ENCODE measurements at places on chromosomes 2 and 18. TPM values are rescaled to one million over a fixed set of nuclear protein-coding genes. Genes with fewer than 3 reads are reported as not detected.

DNA sequence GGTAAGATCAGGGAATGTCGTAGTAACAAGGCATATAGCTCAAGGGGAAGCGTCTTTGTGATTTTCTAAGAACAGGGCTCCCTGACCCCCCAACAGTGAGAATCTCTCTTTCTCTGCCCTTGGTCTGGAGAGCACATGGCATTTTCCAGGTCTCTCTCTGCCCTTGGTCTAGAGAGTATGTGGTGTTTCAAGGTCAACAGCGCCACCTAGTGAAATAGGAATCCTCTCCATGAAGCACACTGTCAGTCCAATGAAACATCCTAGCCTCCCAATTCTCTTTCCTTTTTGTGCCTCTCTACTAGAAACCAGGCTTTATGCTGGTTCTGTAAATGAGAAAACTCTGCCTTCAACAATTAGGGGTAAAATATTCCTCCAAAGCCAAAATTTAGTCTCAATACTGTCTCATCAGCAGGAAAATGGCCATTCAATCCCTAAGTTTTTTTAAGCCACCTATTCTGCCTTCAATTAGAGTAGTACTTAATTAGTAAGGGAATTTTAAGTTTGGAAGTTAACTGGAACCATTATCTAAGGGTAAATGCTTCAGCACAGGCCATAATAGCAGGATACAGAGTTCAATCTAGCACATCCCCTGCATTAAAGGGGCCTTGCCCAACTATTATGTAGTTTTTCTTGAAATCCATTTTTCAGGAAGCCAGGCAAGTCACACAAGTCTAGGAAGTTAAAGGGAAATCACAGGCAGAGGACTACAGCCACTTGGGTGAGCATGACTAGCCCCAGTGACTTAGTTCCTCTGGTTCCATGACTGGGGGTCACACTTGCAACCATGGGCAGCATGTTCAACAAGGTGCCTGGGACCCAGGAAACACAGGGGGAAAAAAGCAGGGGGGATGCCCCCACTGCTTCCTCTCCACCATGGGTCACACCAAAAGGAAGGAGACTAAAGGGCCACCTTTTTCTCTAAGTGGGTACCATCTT lies 12.4 kb downstream of the DYM start:
- H3K27me3 ChIP-seq: no peaks in the 10 kb centered on the region
- no peak overlapping the region for H3K27ac ChIP-seq
- H3K4me1 ChIP-seq: peaks cover 2% of the 10 kb centered on the region
- DNase-seq: peak; percentile 46
- peaks cover 25% of the 10 kb centered on the region for H3K36me3 ChIP-seq

- H3K4me1 ChIP-seq: peaks cover 6% of the 10 kb centered on the region
- DNase-seq: no peak
- no peak overlapping the region for H3K4me3 ChIP-seq
- no peak overlapping the region for H3K27ac ChIP-seq
- peaks cover 5% of the 10 kb centered on the region for H3K27me3 ChIP-seq
These were observed 10.6 kb downstream of the DNAJB2 start for GRCh38 chr2:219289537-219290361.

DNA sequence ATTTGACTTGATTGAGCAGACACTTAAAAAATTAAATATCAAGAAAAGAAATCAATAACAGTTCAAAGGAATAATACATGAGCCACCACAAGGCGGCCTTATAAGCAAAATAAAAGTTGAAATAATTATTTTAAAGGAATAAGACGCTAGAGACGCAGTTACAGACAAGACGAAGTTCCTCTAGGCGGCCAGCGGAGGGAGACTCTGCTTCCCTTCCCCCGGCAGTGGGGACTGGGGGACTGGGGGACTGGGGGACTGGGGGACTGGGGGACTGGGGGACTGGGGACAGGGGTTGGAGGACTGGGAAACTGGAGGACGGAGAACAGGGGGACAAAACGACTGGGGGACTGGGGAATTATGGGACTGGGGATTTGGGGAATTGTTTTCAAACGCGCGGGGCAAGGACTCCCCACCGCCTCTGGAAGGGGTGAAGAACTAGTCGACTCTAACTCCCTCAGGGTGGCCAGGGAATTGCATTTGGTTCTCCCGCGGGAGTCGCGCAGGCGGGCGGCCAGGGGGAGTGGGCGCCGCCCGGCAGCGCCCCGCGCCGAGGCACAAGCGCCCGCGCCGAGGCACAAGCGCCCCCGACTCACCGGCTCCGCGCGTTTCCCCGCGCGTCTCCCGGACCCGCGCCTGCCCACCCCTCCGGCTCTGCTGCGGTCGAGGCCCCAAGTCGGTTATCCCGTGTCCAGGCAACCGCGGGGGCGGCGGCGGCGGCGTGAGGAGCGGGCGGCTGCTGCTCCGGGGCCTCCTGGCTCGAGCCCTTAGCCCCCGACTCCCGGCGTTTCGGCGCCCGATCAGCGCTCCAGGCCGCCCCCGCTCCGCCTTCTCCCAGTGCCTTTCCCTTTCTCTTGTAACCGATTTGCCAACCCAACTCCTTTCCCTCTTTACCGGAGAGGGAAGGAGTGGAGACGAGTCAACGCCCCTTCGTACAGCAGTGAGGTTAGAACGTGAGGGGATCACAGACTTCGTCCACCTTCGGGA lies at the start of gene CCDC178:
Gene CCDC178, minus strand, starts transcription at position 662 of the 984 bp plus-strand sequence. CDS start 28,633 bp downstream, outside the sequence.
- DNase-seq: no peak
- no peak within 1 kb of the TSS for H3K27ac ChIP-seq
- H3K4me3 ChIP-seq: no peak within 1 kb of the TSS
- no peaks in the 10 kb centered on the region for H3K36me3 ChIP-seq
- peaks cover 10% of the 10 kb centered on the region for H3K27me3 ChIP-seq

GRCh38 chr2:220935789-220936321 lies 636.2 kb downstream of the EPHA4 start:
- H3K27me3 ChIP-seq: no peaks in the 10 kb centered on the region
- peaks cover 13% of the 10 kb centered on the region for H3K4me1 ChIP-seq
- DNase-seq: no peak
- no peak overlapping the region for H3K27ac ChIP-seq
- no peaks in the 10 kb centered on the region for H3K36me3 ChIP-seq

GRCh38 chr2:8076448-8077342 lies 605.2 kb upstream of the ID2 start:
- peak overlapping the region; percentile 53 for H3K27ac ChIP-seq
- no peaks in the 10 kb centered on the region for H3K27me3 ChIP-seq
- H3K4me1 ChIP-seq: peaks cover 21% of the 10 kb centered on the region

- no peaks in the 10 kb centered on the region for H3K36me3 ChIP-seq
- H3K4me1 ChIP-seq: no peaks in the 10 kb centered on the region
- no peaks in the 10 kb centered on the region for H3K27me3 ChIP-seq
- DNase-seq: no peak
These were observed 256.0 kb downstream of the BCL11A start for GRCh38 chr2:60297296-60298005.

DNA sequence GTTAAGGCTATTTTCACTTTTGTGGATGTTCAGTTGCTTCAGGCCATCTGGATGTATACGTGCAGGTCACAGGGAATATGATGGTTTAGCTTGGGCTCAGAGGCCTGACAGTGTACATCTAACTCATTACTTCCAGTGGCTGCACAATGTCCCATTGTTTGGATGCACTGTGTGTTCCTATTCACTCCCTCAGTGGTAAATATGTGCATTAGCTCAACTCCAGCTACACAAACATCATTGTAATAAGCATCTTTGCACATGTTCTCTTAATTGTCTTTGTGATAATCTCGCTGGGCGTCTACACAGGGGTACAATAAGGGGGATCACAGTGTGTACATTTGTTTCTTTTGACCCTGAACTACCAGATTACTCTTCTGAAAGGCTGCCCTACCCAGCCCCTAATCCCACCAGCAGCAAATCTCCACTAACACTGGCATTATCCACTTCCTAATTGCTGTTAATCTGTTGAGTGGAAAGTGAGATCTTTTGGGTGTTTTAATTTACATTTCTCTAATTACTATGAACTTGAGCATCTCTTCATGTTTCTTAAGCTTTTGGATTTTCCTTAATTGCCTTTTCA lies 56.1 kb upstream of the POLE4 start:
- H3K4me3 ChIP-seq: no peak overlapping the region
- DNase-seq: no peak

- DNase-seq: no peak
- peaks cover 82% of the 10 kb centered on the region for H3K36me3 ChIP-seq
- no peak overlapping the region for H3K27ac ChIP-seq
- H3K27me3 ChIP-seq: no peaks in the 10 kb centered on the region
These were observed 227.5 kb downstream of the HDAC4 start for GRCh38 chr2:239173301-239173700.

DNA sequence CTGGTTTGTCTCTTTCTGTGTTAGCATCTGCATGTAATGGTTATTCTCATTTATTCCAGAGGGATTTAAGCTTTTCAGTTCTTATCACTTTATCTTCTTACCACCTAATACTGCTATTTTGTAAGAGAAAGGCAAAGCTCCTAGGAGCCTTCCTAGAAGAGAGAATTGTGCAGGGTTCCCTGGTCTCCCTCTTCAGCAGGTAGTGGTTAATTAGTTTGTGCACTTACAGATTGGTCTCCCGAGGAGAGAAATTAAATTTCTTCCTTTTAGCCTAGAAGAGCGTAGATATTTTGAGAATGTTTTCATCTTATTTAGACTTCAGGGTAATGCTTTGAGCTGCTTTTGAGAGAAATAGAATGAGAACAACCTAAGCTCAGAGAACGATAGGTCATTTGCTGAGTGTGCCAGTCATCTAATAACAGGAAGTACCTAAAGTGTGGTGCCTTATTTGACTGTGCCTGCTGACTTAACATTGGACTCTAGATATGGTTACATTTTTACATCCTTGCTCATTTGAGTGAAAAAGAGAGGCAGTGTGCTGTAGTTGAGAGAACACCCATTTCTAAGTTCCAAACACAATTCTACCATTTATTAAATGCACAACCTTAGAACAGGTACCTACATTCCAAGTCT lies 651.4 kb downstream of the STK39 start:
- DNase-seq: no peak
- no peak overlapping the region for H3K4me3 ChIP-seq
- no peak overlapping the region for H3K27ac ChIP-seq
- no peaks in the 10 kb centered on the region for H3K27me3 ChIP-seq
- no peaks in the 10 kb centered on the region for H3K36me3 ChIP-seq
- H3K4me1 ChIP-seq: no peaks in the 10 kb centered on the region

- H3K4me1 ChIP-seq: no peaks in the 10 kb centered on the region
- H3K27me3 ChIP-seq: peaks cover 7% of the 10 kb centered on the region
- no peaks in the 10 kb centered on the region for H3K36me3 ChIP-seq
- DNase-seq: no peak
- no peak overlapping the region for H3K4me3 ChIP-seq
These were observed 7.4 kb upstream of the MBOAT2 start for GRCh38 chr2:9010866-9011265.

- H3K36me3 ChIP-seq: peaks cover 11% of the 10 kb centered on the region
- H3K27me3 ChIP-seq: peaks cover 56% of the 10 kb centered on the region
- H3K4me3 ChIP-seq: peak overlapping the region; percentile 71
- peaks cover 57% of the 10 kb centered on the region for H3K4me1 ChIP-seq
These were observed 1.5 kb upstream of the BCL2L11 start for GRCh38 chr2:111118981-111119821.

- H3K4me1 ChIP-seq: peaks cover 72% of the 10 kb centered on the region
- DNase-seq: no peak
- H3K36me3 ChIP-seq: peaks cover 9% of the 10 kb centered on the region
- H3K27me3 ChIP-seq: no peaks in the 10 kb centered on the region
- H3K27ac ChIP-seq: peak overlapping the region; percentile 82
These were observed 29.3 kb downstream of the MEX3C start for GRCh38 chr18:51168026-51168742.

- peaks cover 3% of the 10 kb centered on the region for H3K4me1 ChIP-seq
- H3K4me3 ChIP-seq: no peak overlapping the region
- H3K27me3 ChIP-seq: no peaks in the 10 kb centered on the region
- no peaks in the 10 kb centered on the region for H3K36me3 ChIP-seq
These were observed 112.9 kb downstream of the EXOC6B start for GRCh38 chr2:72712977-72713376.

- DNase-seq: no peak
- H3K27ac ChIP-seq: no peak overlapping the region
- no peaks in the 10 kb centered on the region for H3K36me3 ChIP-seq
- H3K4me3 ChIP-seq: no peak overlapping the region
- H3K27me3 ChIP-seq: no peaks in the 10 kb centered on the region
These were observed 260.4 kb downstream of the ZNF516 start for GRCh38 chr18:76234676-76235060.

DNA sequence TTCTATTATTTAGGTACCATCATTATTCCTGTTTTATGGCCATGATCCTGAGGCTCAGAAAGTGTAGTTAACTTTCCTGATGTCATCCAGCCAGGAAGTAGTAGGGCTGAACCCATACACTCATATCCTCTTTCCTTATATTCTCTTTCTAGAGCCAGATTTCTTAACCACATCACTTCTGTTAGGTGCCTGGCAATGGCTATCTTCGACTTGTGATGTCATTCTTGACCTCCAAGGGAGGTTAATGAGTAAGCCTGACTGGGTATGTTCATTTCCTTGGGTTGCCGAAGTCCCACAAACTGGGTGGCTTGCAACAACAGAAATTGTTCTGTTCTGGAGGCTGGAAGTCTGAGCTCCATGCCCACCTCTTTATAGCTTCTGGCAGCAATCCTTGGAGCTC lies 43.4 kb downstream of the ITGB6 start:
- no peak overlapping the region for H3K27ac ChIP-seq
- H3K36me3 ChIP-seq: no peaks in the 10 kb centered on the region
- peaks cover 16% of the 10 kb centered on the region for H3K27me3 ChIP-seq

DNA sequence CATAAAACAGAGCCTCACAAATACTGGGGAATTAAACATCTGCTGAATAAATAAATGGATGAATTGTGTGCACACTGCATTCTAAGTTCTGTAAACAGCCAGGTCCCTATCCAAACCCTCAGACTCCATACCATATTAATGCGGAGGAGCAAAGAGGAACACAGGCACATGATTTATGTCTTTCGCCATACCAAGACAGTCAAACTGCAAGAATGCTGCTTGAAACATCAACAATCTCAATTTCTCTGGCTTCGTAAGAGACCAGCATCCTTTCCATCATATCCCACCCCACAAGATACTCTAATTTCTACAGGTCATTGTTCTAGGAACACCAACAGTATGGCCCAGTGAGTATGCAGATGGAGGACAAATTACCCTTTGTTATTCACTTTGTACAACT lies 15.0 kb downstream of the KANSL3 start:
- H3K27me3 ChIP-seq: no peaks in the 10 kb centered on the region
- no peak overlapping the region for H3K27ac ChIP-seq
- H3K4me3 ChIP-seq: no peak overlapping the region
- DNase-seq: no peak

The PSMA8 gene
- 0.60 TPM for total RNA-seq

The G6PC2 gene
- not detected for total RNA-seq

The DSG1 gene
- not detected for total RNA-seq

The CCDC102B gene
- 1.2 TPM for total RNA-seq

The TOGARAM2 gene
- total RNA-seq: 10.3 TPM

The PLEK gene
- 9.5 TPM for total RNA-seq

The IL36G gene
- total RNA-seq: not detected

All from activated CD4-positive, alpha-beta memory T cell treated with anti-CD3 and anti-CD28 coated beads, Interleukin-2, amount 10 ng/mL, durations not matched to agents 7 days and 5 days (primary cell).